ENCODE measurements at places on chromosomes 5 and 9.

DNA sequence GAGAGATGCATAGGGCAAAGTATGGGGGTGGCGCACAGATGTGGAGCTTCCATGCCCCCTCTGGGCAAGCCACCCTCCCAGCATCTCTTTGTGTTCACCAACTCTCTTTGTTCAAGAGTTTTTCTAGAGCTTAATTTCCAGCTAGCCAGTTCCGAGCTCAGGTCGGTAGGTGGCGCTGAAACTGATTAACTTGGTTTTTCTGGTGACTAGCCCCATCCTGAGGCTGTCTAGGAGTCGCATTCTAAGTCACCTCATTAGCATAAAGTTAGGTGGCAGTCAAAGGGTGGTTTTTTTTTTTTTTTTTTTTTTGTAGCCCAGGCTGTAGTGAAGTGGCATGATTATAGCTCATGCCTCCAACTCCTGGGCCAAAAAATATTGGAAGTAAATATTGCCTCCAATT is 476.4 kb downstream of the KDM4C start:
- DNase-seq = no peak

DNA sequence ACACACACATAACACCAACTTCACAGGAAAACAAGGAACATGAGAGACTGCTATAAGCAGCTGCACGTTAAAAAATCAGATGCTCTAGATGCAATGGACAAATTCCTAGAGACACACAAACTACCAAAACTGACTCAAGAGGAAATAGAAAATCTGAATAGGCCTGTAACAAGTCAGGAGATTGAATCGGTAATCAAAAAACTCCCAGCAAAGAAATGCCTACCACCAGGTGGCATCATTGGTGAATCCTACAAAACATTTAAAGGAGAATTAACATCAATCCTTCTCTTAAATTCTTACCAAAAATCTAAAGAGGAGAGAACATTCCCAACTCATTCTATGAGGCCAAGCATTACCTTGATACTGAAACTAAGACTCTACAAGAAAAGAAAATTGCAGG is 54.9 kb downstream of the NDST1 start:
- no peak for DNase-seq

- DNase-seq = no peak
These were observed 78.1 kb downstream of the HSPA4 start for GRCh38 chr5:133129950-133130349.

GRCh38 chr5:53603009-53603687 is 42.7 kb downstream of the NDUFS4 start:
- no peak for DNase-seq

GRCh38 chr5:20605732-20606525 is 617.9 kb upstream of the CDH18 start:
- no peak for DNase-seq
